ENCODE measurements at places on chromosomes 13 and 19. TPM values are rescaled to one million over a fixed set of nuclear protein-coding genes. Genes with fewer than 3 reads are reported as not detected.
A peak's percentile ranks its signal among the peaks of the same experiment; 100 is the strongest.

GARRE1 gene
- 23.8 TPM for total RNA-seq

GRCh38 chr13:30408319-30409101, 13.8 kb upstream of the UBE2L5 start:
- peak overlapping the region; percentile 34 for H3K4me3 ChIP-seq
- peaks cover 9% of the 10 kb centered on the region for H3K4me1 ChIP-seq
- H3K27ac ChIP-seq: no peak overlapping the region
- no peaks in the 10 kb centered on the region for H3K36me3 ChIP-seq

- DNase-seq: peak; percentile 57
- no peak overlapping the region for H3K27ac ChIP-seq
- H3K36me3 ChIP-seq: no peaks in the 10 kb centered on the region
These were observed 32.0 kb upstream of the TMEM255B start for GRCh38 chr13:113726961-113727411.

GRCh38 chr13:101017123-101017872, 342.7 kb upstream of the TMTC4 start:
- no peaks in the 10 kb centered on the region for H3K27me3 ChIP-seq
- H3K4me1 ChIP-seq: peaks cover 12% of the 10 kb centered on the region
- no peaks in the 10 kb centered on the region for H3K36me3 ChIP-seq
- no peak for DNase-seq

GRCh38 chr19:35293363-35293739, 1.4 kb downstream of the MAG start:
- H3K27me3 ChIP-seq: peaks cover 3% of the 10 kb centered on the region
- no peak for DNase-seq
- H3K4me3 ChIP-seq: no peak overlapping the region
- H3K36me3 ChIP-seq: no peaks in the 10 kb centered on the region
